EL (cell line): ENCODE measurements at places on chromosomes 11 and 22.
A peak's percentile ranks its signal among the peaks of the same experiment; 100 is the strongest.

DNA sequence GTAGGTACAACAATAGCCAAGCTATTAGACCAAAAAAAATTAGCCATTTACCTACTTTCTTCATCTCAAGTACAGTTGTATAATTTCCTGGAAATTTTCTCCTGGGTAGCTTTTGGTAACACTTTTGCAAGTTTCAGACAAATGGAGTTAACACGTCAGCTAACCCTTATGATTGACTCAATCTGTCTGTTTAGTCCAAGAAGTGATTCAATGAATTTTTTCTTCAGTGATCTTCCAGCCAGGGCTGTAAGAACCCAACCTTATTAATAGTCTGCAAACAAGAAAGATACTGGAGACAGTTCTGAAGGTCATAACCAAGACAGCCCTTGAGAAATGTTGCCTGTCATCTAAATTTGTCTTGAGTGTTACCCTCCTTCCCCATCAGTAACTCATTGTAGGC lies 30.1 kb upstream of the FIBIN start:
- DNase-seq = no peak

- no peak for DNase-seq
These were observed 2.8 kb upstream of the NUCB2 start for GRCh38 chr11:17273668-17274282.

GRCh38 chr11:27383645-27384044 lies 20.6 kb upstream of the CCDC34 start:
- no peak for DNase-seq

DNA sequence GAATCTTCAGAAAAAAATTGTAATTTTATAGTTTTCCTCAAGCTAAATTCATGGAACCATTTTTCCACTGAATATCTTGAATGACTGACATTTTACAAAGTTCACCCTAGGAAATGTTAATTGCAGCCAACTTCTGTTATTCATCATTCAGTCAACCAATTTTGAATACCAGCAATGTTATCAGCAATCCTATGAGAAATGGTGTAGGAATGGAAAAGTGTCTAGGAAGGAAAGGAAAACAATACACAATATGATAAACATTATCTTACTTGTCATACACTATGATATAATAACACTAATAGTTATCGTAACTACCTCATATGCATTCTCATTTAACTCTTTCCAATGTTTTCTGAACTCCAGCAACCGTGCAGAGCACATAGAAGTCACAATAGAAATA lies 790.5 kb upstream of the LRRC4C start:
- DNase-seq = no peak

DNA sequence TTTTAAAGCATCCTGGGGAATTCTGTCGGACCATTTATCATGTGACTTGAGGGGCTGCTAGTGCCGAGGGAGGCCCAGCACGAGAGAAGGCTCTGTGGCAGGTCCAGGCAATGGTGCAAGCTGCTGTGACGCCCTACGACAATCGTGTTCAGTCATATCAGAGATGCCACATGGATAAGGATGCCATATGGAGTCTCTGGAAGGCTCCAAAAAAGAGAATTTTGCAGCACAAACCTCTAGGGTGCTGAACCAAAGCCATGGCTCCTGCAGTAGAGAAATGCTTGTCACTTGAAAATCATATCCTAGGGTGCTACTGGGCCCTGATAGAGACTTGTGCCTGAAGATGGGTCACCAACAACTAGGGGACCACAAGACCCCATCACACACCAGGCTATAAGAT lies 6.7 kb upstream of the CD6 start:
- no peak for DNase-seq

DNA sequence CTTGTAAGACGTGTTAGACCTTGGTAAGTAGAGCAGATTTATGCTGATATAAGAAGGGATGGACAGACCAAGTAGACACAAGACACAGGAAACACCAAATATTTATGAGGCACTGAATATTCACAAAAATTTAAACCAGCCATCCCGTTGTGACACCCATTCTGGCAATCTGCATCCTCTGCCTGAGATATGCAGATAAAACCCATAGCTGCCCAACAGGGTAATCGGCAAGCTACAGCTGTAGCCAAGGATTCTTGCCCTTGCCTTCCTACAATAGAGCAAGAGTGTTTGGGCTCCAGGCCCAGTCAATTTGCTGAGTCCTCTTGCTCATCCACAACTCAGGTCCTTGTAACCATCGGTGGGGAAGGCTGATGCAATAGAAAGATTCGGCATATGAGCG lies 18.5 kb upstream of the MPZL2 start:
- no peak for DNase-seq

GRCh38 chr11:134138376-134138775 lies 69.5 kb downstream of the JAM3 start:
- no peak for DNase-seq

DNA sequence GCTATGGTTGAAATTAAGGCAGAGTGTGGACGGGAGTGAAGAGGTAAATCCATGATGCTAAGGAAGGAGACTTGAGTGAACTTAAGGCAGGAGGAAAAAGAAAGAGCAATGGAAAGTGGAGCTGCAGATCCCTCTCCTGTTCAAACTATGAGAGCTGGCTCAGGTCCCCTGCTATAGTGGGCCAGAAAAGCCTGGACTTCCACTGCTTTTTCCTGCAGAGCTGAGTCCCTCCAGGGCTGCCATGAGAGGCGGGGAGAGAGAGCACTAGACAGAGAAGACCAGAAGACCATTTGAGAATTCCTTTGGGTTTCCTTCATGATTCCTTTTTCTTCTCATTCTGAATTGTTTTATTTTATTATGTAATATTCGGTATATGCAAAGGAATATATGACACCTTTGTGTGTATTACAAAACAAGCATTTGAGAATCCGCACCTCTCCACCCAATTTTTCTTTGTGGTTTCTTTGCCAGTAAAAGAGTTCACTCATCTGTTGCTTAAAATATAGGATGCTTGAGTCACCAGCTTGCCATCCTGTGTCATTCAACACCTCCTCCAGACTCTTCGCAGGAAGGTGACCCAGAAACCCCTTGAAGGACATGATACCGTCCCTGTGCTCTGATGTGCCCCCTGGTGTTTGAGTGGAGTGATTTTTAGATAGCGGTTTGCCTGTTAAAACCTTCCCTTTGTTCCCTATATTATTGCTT lies 24.4 kb downstream of the SREBF2 start:
- DNase-seq = peak; percentile 80

DNA sequence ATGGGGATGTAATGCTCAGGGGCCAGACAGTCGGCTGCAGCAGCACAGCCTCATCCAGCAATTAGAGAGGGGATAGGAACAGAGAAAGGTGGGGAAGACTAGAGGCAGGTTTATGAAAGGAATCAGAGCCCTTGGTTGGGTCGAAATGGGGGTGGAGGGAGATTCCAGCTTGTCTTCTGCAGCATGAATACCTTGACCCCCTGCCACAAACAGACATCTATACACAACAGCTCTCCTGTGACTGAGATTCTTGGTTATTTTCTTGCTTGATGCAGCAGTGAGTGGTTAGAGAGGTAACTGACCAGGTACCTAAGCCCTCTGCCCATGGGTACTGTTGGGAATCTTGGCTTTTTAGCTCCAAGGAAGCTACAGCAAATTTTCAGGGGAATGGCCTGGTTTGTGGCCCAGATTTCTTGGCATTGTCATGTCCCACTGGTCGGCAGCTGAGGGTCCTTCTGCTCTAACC lies at the start of gene TRIM49D1:
Gene TRIM49D1, minus strand, starts transcription at position 51 of the 466 bp plus-strand sequence. CDS start 4,535 bp downstream, outside the sequence.
- DNase-seq = no peak

- DNase-seq = no peak
These were observed 161.5 kb downstream of the CACNA1I start for GRCh38 chr22:39731881-39732555.

DNA sequence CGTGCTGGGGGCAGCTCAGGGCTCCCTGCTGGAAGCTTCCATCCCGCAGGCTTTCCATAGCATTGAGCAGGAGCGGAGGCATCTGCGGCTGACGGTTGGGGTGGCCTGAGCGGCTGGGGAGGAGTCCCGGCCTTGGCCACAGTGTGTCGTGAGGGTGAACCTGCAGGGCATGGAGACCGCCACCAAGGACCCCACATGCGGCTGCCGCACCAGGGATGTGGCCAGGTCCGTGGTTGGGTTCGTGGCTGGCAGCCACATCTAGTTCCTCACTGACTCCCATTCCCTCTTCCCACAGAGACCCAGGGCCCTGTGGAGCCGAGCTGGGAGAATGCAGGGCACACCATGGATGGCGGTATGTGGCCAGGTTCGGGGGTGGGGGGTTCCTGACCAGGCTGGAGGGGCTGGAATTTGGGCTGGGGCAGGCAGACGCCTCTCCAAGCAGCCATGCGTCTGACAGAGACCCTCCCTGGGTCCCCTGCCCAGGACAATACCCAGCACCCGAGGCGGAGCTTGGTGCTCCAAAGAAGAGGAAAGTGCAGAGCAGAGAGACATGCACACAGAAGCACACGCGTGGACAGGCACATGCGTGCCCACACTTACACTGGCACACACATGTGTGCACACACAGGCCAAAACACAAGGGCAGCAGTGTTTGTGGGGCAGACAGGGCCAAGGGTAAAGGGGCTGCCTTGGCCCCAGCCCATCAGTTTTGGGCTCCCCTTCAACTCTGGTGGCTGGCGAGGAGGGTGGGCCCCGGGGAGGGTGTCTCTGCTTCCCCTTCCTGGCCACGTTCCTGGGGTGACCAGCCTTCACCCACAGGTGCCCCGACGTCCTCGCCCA lies 2.7 kb downstream of the MUC5B start:
- DNase-seq = no peak

DNA sequence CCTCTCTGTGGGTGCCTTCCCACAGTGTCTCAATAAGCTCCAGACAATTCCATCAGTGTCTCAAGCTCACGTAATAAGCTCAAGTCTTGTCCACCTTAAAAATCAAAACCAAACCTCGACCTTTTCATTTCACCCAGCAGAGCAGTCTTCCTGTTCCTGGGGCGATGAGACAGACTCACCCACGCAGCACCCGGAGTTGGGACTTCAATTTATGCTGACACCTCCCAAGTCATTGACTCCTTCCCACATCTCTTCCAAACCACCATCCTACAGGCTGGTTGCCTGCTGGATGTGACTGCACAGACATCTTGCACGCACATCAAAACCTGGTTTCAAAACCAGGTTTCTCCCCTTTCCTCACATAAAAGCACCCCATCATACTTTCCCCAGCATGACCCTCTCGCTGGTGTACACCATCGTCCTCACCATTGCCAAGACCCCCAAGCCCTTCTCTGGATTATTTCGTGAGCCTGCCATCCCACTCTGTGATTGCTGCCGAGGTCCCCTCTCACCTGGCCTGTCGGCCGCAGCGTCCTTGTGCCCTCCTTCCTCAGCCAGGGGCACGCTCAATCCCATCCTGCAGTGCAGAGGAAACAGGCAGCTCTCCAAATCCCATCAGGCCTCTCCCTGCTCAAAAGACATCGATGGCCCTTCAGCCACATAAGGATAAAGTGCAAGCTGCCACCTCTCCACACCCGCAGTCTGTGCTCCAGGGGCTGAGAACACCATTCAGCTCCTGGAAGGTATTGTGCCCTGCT lies 45.1 kb upstream of the FBXO3 start:
- DNase-seq = no peak

GRCh38 chr22:22360014-22360413 lies 115.4 kb downstream of the VPREB1 start:
- DNase-seq = no peak

GRCh38 chr11:66368484-66368883 lies 3.1 kb downstream of the SLC29A2 start:
- no peak for DNase-seq

DNA sequence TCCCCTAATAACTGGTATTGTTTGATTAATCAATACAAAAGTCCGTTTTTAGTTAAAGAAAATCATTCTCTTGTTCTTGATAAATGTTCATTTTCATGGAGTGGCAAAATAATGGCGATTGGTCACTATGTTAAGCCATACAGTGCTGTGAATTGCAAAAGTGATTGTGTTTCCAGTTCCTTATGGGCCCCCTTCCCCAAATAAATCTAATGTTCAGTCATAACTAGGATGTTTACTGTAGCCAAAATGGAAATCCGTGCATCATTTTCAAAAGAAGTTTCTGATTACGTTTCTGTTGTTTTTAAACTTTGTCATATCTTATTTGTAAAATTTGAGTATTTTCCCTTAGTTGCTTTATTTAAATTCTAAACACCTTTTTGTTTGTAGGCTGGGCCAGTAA lies 845 bp downstream of the RBM7 start:
- DNase-seq = no peak

- DNase-seq = peak; percentile 4
These were observed 568.5 kb downstream of the KCNA4 start for GRCh38 chr11:29448246-29448877.

DNA sequence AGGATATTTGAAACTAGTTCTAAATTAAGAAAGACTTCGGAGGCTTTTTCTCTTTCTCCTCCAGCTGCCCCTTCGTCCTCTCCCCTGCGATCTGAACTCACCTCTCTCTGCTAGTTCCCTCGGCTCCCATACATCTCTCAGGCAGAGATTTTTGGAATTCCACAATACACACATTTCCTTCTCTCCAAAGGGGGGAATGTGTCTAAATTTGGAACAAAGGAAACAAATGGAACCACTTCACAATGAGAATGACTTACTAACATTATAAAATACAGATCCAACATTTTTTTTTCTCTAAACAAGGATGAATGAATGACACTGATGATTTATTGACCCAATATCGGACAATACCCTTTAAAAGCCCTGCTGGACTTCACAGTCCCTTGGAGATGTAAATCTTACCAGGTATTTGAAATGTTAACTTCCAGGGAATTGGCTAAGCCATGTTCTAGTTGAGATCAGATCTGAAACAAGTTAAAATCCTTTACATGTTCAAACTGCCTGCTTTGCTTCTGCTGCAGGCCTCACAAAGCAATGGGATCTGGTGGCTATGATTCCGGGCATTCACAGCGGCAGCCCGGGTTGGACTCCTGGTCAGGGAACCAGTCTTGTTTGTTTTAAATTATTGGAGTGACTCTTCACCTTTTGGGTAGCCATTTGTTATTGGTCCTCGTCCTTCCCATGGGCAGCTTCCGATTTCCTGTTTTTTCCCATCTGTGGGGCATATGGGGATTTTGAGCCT lies 20.5 kb upstream of the GSTP1 start:
- DNase-seq = no peak

GRCh38 chr11:25163421-25163820 lies 666.6 kb downstream of the LUZP2 start:
- no peak for DNase-seq

DNA sequence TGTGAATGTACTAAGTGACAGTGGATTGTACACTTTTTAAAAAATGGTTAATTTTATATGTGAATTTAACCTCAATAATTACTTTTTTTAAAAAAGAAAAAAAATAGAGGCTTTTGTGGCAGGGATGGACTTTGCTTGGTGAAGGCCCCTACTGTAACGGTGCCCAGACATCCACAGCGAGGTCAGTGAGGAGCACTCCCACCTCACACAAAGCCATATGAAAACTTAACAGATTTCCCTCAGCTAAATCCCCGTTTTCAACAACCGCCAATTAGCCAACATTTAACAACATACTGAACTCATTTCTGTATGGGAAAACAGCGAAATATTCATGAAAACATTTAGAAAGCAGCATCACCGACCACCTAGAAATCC lies 642 bp upstream of the C11orf58 start:
- no peak for DNase-seq

GRCh38 chr11:119704849-119705248 lies 24.2 kb downstream of the NECTIN1 start:
- DNase-seq = no peak
